ENCODE measurements at places on chromosomes 12 and 14.
A peak's percentile ranks its signal among the peaks of the same experiment; 100 is the strongest.

DNA sequence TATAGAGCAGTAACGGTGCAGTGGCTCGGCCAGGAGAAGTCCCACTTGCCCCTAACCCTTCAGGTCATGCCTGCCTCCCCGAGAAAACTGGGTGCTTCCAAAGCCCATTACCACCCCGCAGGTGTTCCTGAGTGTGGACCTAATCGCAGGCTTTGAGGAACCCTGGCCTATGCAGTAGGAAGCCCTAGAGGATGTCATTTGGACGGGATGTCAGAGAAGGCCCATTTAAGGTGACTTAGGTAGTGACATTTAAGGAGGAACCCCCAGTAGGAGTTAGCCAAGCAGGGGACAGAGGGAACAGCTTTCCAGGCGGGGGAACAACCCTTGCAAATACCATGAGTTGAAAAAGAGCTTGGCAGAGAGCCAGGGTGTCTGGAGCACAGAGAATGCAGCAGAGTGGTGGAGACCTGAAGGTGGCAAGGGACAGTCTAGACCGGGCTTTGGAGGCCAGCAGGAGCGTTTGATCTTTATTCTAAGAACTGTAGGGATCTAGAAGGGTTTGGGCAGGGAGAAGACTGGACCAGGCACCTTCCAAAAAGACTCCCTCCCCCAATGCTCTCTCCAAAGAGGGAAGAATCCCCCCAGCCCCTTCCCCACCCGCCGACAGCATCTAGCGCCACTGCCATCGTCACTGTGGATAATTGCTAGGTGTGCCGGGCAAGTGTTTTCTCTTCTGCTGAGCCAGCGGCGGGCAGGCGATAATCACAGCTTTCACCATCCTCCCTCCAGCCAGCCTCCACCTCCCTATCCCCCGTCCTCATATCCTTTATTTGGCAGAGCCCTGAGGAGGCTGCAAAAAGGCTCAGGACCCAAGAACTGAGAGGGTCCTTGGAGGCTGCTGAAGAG, 33.3 kb upstream of the BEGAIN start:
- no peak for DNase-seq

DNA sequence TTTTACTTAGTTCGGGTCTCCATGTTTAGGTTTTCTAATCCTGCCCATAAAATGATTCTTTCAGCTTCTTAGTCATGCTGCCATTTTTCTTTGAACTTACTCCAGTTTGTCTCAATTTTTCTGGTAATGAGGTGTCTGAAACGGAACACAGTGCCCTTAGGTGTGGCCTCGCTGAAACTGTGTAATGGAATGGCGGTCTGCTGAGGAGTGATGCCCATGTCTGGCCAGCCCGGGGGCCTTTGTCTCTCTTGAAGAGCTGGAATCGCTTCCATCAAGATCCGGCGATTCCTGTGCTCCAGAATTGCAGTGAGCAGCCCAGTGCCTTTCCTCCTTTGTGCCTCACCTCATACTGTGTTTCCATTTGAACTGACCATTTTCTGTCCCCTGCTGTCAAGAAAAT, 112.5 kb downstream of the FBXL14 start:
- DNase-seq = no peak

GRCh38 chr14:100622224-100622623, 35.0 kb upstream of the BEGAIN start:
- no peak for DNase-seq

DNA sequence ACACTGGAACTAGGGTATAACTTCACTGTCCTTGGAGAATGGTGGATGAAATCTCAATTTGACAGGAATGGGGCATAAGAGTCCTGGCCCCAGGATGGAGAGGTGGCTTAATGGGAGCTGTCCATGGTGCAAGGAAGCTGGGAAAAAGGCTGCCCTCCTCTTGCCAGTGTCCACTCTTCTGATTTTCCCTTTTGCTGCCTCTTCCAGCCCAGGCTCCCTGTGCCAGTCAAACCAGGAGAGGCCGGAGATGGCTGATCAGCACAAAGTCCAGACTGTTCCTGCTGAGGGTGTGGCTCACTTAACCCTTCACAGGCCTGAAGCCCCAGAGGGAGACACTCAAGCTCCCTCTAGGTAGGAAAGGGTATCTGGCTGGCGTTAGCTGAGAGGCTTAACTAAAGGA, at the start of gene MYO1A:
MYO1A (minus strand) TSS at position 240 of the 400 bp plus-strand sequence. CDS start 1,806 bp downstream, outside the sequence.
- no peak for DNase-seq

GRCh38 chr12:37547611-37548010, 769.0 kb upstream of the ALG10B start:
- no peak for DNase-seq

- peak; percentile 54 for DNase-seq
Observed at GRCh38 chr12:92899386-92900001, 29.6 kb downstream of the EEA1 start.

DNA sequence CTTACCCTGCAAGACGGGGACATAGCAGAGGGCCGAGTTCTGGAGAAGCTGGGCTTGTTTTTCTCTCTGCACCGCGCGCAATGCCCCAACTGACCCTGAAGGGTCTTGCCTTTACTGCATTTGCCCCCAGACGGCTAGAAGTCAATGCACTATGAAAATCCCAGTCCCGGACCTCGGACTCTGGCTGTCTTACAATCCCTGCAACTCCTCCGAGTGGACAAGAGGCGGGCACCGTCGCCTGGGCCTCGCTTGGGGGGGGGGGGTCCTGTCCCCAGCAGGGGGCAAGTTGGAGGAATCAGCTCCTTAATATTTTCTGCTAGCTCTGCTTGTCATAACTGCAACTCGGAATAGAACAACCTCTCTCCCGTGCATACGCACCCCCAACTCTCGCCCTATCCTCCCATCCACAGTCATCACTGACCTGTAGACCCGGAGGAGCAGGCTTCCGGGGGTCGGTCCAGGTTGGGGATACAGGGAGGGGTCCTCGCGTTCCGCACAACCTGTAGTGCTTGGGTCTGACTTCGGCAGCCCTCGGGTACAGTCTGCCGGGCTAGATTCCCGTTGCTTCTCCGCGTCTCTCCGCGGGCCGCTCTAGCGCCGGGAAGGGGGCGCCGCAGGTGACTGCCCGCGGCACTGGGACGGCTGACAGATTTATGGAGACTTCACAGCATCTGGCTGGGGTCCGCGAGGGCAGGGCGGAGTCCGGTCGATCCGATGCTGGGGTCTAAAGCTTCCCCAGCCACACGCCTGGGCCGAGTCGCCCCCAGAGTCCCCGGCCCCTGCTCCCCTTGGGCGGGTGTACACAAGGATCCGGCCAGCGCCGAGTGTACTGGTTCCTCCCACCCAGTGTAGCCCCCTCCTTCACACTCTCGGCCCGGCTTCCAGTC, 3.3 kb upstream of the PAX9 start:
- DNase-seq = no peak

DNA sequence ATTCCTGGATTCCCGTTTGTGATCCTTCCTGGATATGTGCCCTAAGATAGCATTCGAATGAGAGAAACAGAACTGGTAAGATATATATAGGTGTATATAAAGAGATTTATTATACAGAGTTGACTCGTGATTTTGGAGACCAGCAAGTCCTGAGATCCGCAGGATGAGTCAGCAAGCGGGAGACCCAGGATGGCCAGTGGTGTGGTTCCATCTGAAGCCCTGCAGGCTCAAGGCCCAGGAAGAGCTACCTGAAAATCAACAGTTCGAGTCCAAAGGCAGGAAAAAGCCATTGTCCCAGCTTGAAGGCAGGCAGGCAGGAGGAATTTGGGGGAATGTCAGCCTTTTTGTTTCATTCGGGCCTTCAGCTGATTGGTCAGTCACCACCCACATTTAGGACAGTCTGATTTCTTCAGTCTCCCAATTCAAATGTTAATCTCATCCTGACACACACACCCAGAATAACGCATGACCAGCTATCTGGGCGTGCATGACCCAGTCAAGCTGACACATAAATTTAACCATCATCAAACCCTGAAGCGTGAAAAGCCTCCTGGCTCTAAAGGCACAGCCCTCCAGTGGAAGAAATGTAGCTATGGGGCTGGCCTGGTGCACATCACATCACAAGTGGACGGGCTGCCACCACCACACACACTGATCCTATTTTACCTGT, 44.3 kb downstream of the TUNAR start:
- no peak for DNase-seq

Data from PC-9 (cell line).